Putamen (tissue), 1 donor: ENCODE measurements at places on chromosomes 7 and 10.

DNA sequence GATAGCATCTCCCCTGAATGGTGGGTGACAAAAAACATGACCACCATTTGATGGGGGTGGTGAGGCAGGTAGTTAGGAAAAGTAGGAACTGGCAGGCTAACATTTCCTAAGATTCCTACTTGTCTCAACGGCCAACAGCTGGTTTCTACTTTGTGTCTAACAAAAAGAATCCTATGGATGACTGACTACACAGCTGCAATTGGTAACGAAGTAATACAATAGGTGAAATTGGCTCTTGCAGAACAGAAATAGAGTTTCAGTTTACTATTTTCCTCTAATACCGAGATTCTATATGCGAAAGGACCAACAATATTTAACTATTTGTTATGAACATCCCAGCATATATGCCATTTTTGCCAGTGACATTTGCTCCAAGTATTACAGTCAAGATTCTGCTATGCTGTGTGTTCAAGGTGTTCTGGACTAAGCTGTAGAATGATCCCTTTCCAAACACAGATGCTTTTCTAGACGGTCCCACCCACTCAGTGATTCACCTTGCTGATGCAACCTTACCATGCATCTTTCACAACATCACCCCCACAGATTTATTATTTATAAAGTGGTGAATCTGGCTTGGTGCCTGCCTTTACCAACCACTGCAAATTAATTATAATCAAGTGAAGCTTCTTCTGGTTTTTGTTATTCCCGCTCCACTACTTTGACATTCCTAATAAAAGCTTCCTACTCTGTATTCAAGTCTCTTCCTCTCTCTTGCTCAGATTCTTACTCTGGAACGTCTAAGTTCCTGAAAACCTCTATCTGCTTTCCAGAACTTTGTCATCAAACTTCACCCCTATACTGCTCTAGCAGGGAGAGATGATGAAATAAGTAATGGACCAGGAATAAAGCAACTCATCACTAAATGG is 16.8 kb downstream of the BBIP1 start:
- no peak for DNase-seq

- no peak for DNase-seq
Measured at GRCh38 chr7:149875396-149875795, 1.6 kb downstream of the ATP6V0E2 start.

DNA sequence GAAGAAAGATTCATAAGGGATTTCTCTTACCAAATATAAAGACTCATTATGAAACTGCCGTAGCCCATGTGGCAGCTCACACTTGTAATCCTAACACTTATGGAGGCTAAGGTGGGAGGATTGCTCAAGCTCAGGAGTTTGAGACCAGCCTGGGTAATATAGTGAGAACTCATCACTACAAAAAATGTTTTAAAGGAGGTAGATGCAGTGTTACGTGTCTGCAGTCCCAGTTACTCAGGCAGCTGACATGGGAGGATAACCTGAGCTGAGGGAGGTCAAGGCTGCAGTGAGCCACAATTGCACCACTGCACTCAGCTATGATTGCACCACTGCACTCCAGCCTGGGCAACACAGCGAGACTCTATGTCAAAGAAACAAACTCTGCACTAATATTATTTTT is 18.1 kb upstream of the DNA2 start:
- no peak for DNase-seq

DNA sequence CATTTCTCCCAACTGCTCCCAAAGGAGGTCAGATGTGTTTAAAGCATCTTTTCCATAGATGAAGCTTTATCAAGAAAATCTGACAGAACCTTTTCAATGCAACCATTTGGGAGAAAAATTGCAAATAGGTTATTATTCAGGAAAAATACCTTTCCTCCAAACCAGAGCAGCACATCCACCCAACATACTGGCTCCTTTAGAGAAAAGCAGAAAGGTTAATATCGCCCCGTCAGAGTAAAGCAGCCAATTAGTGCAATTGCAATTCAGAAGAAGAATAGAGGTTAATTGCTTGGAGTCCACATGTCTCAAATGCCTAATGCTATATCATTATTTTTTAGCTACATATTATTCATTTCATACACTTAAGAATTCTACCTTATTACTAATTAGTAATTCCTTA is 48.9 kb upstream of the HSPA12A start:
- no peak for DNase-seq

DNA sequence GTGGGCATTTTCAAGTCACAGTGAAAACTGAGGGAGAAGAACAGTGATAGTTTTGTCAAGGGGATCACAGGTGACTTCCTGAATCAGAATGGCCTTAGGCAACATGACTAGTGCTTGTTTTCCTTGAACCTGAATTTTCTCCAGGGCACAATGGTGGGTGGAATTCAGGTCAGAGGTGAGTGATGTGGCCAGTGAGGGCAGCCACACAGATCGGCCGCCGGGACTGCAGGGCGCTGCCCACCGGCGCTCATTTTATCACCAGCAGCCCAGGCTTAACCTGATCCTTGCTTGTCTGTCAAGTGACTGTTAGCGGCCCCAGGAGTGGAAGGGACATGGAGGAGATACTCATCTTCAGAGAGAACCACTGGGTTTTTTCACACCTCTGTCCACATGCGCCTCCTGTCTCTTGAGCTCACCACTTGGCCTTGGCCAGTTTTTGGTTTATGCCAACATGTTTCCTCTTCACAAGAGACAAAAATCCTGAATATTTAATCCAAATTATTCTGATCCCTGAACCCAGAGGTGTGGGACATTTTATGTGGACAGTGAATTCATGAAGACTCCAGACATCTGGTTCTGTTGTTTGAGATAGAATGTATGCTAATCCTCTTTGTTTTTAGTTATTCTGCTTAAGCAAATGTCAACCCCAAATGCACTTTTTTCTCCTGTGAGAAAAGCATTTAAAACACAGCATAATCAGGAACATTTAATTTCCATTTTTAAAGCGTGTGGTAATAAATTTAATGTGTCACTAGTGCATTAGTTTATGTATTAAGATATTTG is 108.7 kb downstream of the DOCK1 start:
- no peak for DNase-seq

DNA sequence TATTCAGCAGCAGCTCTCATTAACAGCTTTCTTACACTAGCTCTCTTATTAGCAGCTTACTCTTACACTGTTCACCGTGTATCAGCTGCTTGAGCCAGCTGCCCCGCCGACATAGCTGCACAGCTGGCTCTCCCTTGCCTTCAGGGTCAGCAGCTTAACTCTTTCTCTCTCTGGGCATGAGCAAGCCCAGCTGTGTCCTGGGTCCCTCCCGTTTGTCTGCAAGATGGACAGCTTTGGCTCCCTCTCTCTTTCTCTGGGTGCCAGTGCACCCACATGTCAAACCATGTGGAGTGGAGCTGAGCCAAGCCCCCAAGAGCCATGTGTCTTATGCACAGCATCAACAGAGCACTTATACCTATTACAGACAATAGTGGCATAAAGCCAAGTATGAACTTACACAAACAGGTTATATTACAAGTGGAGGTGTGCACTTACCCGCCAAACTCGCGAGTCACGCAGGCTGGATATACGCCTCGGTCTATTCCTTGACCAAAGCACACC is 35.7 kb upstream of the MTPAP start:
- DNase-seq: no peak
